ENCODE measurements at places on chromosomes 6 and 20.

DNA sequence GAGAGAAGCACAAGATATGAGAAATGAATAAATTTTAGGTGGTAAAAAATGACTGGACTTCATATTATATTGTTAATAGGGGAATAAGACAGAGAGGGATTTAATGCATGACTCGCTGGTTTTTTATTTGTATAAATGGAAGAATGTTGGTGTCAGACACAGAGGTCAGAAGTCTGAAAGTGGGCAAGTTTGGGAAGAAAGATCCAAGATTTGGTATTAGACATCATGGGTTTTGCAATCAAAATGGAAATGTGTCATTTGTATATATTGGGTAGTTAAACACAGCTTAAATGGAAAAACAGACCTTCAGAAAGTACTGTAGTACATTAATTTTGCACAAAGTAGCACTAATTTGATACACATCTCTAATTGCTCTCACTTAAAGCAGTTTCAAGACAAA lies 96.2 kb downstream of the EYA4 start:
- no peak for DNase-seq

- no peak for DNase-seq
Measured at GRCh38 chr6:14618759-14619418, 501.3 kb downstream of the CD83 start.

- DNase-seq = no peak
Measured at GRCh38 chr20:8909596-8909995, 159.3 kb upstream of the PLCB4 start.

GRCh38 chr6:18347021-18347577 lies 40.1 kb upstream of the RNF144B start:
- DNase-seq = no peak

- DNase-seq = no peak
Measured at GRCh38 chr20:47758517-47759450, 26.5 kb downstream of the SULF2 start.

DNA sequence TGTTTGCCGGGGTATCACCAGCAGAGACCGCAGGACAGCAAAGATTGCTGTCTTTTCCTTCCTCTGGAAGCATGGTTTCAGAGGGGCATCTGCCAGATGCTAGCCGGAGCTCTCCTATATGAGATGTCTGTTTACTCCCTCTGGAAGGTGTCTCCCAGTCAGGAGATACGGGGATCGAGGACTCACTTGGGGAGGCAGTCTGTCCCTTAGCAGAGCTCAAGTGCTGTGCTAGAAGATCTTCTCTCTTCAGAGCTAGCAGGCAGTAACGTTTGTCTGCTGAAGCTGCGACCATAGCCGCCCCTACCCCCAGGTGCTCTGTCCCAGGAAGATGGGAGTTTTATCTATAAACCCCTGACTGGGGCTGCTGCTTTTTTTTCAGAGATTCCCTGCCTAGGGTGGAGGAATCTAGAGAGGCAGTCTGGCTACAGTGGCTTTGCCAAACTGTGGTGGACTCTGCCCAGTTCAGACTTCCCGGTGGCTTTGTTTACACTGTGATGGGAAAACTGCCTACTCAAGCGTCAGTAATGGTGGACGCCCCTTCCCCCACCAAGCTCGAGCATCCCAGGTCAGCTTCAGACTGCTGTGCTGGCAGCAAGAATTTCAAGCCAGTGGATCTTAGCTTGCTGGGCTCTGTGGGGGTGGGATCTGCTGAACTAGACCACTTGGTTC lies 133.0 kb upstream of the FLRT3 start:
- DNase-seq = no peak

GRCh38 chr6:118558464-118559217 lies 10.5 kb downstream of the PLN start:
- DNase-seq = no peak

GRCh38 chr6:152093711-152094110 lies 286.2 kb downstream of the ESR1 start:
- no peak for DNase-seq

- peak; percentile 31 for DNase-seq
Measured at GRCh38 chr20:49846206-49846807, 33.7 kb downstream of the SLC9A8 start.

DNA sequence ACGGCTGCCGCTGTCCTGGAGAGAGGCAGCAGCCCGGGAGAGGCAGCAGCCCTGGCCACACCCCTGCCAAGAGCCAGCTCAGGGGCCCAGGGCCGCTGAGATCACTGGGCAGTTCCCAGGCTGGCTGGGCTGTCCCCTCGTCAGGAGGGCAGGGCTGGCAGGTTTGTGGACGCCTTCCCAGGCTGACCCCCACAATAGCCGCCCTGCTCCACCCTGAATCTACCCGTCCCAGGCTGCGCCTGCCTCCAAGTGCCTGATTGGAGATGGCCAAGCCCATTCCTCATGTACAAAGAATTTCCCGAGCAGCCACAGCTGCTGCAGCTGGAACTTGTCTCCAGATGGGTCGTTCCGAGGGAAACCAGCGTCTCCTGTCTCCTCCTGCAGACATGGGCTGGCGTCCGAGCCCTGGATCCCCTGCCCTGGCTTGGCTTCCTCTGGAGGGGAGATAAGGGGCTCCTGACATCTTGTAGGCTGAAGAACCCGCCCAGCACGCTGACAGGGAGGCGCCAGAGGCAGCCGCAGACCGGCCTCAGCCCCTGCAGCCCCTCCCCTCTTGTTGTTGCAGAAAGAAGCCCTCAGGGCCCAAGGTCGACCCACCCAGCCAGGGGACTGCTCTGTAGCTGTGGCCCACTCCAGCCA lies 9.4 kb upstream of the GATA5 start:
- no peak for DNase-seq

DNA sequence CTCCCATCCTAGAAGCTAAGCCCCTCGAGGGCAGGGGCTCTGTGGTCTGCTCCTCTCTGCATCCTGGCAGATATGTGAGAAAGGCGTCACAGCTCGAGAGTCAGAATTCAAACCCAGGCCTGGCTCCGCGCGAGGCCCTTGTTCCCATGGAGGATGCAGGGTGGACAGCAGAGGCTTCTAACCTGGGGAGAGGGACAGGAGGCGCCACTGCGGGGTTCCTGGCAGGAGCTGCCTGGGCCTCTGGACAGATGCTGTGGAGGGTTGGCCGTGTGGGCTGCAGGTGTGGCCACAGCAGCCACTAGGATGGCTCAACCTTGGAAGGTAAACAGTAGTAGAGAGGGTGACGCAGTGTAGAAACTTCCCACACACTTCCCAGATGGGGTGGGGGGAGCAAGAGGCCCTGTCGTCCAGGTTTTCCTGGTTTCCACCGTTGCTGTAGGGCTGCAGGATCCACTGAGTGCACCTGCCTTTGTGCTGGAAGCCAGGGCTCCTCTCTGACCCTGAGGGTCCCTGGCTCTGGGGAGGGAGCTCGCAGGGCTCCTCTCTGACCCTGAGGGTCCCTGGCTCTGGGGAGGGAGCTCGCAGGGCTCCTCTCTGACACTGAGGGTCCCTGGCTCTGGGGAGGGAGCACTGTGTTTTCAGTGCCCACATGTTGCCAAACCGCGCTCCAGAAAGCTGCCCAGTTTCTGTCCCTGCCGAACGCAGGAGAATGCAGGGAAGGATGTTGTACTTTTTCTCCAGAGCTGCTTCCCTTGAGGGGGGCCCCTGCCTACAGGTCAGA lies 14.2 kb downstream of the RBM38 start:
- DNase-seq = no peak

- no peak for DNase-seq
Measured at GRCh38 chr20:32960849-32961731, 43.1 kb downstream of the SUN5 start.

GRCh38 chr6:163384510-163384909 lies 30.0 kb upstream of the QKI start:
- no peak for DNase-seq

- no peak for DNase-seq
Measured at GRCh38 chr6:156840606-156841005, 63.4 kb downstream of the ARID1B start.

GRCh38 chr20:11172881-11173280 lies 499.1 kb upstream of the JAG1 start:
- DNase-seq = no peak

GRCh38 chr6:88164061-88164460 lies 2.1 kb downstream of the CNR1 start:
- no peak for DNase-seq

DNA sequence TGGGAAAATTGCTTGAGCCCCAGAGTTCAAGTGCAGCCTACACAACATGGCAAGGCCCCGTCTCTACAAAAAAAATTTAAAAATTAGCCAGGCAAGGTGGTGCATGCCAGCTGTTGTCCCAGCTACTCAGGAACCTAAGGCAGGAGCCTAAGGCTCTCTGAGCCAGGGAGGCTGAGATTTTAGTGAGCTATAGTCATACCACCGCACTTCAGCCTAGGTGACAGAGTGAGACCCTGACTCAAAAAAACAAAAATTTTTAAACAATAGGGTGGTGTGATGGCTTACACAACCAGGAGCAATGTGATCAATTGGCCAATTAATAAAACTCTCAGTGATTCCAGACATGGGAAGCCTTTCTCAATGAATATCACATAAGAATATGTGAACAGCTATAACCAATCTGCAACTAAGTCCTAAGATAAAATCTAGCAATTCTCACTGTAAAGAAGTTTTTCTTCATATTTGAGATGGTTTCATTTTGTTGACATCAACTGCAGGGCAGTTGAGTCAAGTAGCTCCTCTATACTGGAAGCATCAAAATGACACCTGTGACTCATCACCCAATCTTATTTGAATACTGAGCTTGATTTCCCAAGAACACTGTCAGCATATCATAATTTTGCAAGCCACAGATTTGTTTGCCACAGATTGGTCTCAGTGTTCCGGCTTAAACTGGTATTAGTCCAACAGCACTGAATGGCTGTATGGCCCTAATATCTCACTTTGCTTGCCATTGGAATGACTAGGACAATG lies 169.0 kb upstream of the GJE1 start:
- DNase-seq = no peak

DNA sequence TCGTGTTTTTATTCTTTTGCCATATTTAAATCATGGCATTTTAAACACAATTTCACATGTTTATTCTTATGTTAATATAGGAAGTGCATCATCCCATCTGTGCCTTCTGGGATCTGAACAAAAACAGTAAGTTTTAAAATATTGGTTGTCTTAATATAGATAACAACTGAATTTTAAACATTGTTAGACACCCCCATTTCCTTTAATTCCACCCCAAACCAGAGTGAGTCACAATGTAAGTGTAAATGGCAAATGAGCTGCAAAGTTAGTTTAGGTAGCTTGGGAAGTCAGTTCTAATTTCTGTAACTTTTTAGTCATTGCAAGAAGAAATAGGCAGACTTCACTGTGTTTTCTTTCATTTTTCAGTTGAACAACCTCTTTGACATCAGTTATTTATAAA lies 108.0 kb downstream of the ADGRG6 start:
- DNase-seq = no peak

DNA sequence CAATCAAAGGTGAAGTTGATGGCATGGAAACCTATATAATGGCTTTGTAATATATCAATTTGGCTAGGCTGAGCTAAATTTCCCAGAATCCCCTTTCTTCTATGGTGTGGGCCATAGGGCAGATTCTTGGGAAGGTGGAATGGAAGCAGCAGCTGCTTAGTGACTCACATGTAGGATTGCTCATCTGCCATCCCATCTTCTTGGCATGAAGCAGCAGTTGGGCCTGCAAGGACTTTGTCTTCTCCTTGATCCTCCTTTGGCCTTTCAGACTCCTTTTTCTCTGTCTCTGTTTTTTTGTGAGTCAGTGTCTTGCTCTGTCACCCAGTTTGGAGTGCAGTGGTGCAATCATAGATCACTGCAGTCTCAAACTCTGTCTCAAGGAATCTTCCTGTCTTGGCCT lies 52.6 kb upstream of the CEP162 start:
- DNase-seq = no peak

DNA sequence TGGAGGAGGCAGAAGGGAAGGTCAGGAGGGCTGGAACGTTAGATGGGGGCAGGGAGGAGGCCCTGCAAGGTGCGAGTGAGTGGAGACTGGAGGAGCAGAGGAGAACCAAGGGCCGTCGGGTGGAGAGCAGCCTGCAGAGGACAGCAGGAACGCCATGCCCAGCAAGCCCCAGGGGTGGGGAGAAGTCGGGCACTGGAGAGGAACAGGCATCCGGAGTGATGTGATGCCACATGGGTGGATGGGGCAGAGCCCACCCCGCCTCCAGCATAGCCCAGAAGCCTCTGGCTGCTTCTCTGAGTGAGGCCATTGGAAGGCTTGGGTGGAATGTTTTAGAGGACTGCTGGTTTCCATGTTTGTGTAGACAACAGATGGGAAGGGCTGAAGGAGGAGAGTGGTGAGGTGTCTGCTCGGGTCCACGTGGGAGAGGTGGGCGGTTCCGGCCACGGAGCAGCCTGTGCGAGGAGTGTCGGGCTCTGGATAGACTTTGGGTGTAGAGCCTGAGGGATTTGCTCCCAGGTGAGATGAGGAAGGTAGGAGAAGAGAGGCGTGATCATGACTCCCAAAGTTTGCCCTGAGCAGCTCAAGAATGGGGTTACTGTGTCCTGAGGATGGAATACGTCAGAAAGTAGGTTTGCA lies 221.4 kb downstream of the SMOC2 start:
- no peak for DNase-seq

DNA sequence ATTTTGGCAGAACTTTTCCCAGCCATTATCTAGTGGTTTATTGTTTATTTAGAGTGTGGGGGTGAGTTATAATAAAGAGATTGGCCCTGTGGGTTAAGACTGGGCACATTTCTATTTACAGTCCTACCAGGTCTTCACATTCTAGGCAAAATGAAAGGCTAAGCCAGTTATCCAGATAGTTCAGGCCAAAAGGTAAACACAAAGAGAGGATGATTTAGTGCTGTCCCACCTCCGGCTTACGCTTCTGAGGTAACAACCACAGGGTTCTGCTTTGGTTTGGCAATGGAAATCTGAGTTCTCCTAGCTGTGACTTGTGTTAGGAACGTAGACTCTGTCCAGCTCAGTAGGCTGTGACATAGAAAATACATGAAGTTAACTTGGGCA lies 50.3 kb upstream of the PTPRK start:
- no peak for DNase-seq

DNA sequence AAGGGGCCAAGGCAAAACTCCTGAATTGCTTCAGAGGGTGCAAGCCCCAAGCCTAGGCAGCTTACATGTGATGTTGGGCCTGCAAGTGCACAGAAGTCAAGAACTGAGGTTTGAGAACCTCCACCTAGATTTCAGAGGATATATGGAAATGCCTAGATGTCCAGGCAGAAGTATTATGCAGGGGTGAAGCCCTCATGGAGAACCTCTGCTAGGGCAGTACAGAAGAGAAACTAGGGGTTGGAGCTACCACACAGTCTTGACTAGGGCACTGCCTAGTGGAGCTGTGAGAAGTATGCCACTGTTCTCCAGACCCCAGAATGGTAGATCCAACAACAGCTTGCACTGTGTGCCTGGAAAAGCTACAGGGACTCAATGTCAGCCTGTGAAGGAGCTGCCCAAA lies 179.7 kb upstream of the GJE1 start:
- DNase-seq = no peak

DNA sequence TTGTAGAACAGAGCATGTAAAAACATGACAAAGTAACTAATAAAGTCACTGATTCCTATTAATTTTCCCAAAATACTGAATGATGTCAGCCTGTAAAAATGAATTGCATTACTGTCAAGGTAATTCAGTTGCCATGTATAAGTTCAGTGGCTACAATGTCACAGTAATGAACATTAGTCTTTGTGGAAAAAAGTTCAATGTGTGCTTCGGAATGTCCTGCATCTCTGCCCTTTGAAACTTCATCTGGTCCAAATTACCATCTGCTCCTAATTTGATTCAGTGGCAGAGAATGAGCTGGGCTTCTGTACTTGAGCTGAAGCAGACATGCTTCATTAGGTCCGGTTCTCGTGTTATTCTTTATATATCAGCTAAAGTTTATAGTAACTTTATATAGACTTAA lies 567.4 kb downstream of the COL12A1 start:
- no peak for DNase-seq
